ENCODE measurements at places on chromosomes 2 and 18.

DNA sequence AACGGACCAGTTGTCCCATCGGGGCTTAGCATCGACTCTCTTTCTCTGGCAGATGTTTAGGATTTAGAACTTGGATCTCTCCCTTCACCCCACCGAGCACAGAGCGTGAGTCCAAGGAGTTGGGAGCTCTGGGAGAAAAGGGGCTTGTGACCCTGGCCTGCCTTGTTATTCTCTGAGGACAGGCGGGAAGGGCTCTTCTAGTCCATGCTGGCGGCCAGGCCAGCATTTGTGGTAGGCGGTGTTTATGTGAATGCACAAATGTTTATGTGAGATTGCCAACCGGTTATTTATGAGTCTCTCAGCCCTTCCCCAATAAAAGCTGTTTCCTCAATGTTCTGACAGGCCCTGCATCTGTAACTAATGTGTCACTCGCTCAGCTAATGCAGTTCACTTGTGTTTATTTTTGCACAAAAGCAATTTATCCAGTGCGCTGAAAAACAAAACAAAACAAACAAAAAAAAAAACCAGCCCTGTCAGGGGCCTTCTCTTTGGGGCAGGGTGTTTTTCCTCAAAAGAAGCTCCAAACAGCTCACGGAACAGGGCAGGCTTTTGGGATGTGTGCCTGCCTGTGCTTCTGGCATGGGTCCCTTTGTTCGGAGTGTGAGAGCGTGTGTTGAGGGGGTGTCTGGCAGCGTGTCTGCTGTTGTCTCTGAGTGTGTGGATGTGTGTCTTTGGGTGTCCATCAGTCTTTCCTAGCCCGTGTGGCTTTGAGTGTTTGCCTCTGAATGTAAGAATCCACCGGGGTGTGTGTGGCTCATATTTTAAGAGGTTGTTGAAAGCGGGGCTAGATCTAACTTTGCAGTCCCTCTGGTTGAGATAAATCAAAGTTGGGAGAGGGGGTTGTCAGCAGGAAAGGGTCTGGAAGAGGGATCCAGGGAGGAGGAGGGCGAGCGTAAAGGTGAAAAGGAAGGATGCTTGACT, 52.8 kb upstream of the HAAO start:
- DNase-seq, result no peak

DNA sequence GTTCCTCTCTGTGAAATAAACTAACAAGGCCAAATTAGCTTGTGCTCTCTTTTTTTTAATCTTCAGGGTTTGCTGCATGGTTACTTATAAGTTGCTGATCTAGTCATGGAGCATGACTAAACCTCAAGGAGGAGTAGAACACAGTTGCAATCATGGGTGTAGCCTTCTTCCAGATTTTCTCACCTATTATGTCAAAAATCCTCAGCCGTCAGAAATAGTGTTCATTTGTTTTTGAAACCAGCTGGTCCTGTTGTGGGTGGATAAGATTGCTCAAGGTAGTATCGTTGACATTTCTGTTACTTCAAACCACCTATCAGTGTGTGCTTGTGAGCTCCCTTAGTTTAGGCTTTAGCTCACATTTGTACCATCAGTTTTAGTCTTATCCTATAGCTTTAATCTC, 11.2 kb downstream of the RELCH start:
- no peak for DNase-seq

GRCh38 chr2:5125017-5125730, 567.0 kb upstream of the SOX11 start:
- DNase-seq, result no peak

DNA sequence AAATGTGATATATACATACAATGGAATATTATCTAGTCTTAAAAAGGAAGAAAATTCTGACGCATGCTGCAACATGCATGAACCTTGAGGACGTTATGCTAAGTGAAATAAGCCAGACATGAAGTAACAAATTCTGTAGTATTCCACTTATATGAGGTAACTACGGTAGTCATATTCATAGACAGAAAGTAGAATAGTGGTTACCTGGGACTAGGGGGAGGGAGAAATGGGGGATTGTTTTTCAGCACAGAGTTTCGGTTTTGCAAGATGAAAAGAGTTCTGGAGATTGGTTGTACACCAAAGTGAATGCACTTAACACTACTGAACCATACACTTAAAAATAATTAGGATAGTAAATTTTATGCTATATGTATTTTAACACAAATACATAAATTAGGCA, 215.9 kb upstream of the FBXO11 start:
- no peak for DNase-seq

DNA sequence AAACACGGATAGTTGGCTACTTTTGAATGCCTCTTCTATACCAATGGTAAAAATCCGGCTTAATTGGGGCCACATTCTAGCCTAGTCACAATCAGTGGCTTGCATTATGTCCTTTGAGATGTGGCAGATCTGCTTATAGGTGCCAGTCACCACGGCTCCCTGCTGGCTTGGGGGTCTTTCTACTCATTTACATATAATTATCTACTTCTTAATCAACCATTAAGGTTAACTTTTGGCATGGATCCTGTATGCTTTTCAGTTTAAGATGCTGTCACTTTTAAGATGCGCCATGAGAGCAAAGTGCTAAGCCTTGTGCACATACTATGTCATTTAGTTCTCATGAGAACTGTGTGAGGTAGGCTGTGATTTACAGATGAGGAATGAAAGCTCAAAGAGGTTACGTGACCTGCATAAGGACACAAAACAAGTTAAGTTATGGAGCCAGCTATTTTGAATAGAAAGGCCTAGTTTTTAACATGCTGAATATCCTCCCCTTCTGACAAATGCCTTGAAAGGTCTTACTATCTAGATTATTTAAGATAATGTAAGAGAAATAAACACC, 4.1 kb downstream of the NEDD4L start:
- no peak for DNase-seq

GRCh38 chr2:141464995-141465394, 665.8 kb downstream of the LRP1B start:
- no peak for DNase-seq

- no peak for DNase-seq
Observed at GRCh38 chr2:217286833-217287232, 427.0 kb upstream of the TNP1 start.

DNA sequence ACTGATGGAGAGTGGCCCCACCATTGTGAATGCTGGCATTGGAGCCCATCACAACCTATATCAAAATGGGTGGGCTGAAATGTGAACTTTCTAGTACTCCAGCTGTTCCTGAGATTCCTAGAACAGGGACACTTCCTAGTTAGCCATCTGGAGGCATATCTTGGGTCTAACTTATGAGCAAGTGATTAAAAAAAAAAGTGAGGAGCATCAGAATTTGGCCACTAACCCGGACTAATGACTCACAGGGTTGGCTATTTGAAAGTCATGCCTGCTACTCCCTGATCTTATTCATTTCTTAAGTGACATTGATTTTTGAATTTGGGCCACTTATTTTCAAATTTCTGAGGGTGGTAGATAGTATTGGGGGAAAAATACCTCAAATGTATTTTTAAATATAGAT, 216.6 kb downstream of the HRH4 start:
- no peak for DNase-seq

DNA sequence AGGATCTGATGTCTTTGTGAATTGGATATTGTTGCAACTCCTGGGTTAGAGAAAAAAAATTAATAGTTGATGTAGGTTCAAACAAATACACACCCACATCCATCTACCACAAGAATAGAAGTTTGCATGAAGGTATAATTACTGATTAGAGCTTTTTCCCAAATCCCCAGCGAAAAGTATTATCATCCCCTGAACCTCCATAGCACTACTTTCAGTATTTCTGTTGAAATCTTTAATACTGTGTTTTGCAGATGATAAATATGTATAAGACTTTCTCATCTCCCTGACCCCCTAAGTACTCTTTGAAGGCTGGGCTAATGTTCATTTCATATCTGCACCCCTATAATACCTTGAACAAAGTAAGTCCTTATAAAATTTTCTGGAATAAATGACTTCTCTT, 6.4 kb downstream of the FN1 start:
- no peak for DNase-seq

All from left ventricle myocardium superior (tissue), 1 donor.